KBM-7 (cell line): ENCODE measurements at places on chromosomes 3 and 15.
A peak's percentile ranks its signal among the peaks of the same experiment; 100 is the strongest.

DNA sequence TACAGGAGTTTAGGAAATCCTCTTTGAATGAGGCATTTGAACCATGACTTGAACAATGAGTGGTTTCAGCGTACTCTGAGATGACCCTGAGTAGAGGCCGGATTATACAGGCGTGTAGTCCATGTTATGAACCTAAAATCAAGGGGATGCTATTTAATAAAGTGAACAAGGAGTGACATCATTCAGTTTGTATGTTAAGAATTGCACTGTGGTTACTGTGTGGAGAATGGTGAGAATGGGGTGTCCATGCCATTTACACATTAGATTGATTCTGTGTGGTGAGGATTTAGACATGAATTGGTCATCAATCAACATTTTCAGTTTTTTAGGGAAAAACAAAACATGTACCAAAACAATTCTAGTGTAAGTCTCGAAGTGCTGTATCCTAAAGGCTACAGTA lies 65.8 kb downstream of the TPRG1 start:
- DNase-seq: no peak

GRCh38 chr3:111143-112069 lies 85.2 kb upstream of the CHL1 start:
- DNase-seq: peak; percentile 23

DNA sequence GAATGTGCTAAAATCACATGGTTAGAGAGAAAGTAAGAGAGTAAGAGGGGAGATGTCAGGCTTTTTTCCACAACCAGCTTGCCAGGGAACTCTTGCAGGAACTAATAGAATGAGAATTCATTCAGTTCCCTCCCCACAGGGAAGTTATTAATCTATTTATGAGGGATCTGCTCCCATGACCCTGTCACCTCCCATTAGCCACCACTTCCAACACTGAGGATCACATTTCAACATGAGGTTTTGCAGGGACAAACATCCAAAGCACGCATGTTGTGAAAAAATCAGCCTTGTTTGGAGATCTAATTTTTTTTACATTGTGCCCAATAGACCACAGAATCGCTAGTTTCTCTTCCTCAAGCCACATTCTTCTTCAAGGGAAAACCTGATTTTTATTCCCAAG lies 904.0 kb downstream of the TBL1XR1 start:
- DNase-seq: no peak

DNA sequence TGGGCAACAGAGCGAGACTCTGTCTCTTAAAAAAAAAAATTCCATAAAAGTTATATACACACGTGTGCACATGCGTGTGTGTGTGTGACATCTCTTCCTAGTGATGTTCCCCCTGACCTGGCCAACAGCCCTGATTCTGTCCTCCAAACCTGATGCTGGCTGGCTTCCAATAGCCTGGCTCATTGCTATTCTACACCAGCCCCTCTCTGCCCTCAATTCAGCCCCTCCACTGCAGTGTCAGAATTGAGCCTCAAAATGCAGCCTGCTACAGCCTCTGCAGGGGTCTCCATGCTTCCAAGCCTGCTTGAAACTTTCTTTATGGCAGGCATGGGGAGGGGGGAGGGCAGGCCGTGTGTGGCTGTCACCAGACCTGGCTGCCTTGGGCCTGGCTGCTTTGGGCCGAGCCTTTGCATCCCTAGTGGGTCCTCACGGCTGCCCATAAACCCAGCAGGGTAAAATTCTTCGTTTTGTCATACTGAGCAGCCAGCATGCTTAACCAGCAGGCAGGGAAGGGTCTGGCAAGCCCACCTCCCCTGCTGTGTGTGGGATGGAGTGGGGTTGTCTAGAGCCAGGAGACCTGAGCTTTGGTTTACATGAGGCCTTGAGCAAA lies 22.7 kb upstream of the DOCK3 start:
- DNase-seq: peak; percentile 12

GRCh38 chr15:58109419-58109818 lies 28.8 kb upstream of the AQP9 start:
- no peak for DNase-seq

DNA sequence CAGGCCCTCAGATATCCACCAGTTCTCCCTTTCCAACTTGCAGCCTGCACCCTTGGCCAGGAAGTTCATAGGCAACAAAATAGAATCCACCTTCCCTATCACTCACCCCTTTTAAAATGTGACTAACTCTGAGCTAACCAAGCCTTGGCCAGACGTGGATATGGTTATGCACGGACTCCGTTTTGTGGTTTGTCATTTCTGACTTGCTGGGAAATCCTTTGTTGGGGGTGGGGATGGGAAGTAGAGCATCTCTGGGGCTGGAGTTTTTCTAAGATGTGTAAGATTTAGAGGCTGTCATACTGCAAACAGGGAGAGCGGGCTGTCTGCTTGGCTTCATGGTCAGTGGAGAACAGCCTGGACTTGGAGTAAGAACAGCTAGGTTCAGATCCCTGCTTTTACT lies 62.6 kb downstream of the SMAD3 start:
- DNase-seq: no peak

DNA sequence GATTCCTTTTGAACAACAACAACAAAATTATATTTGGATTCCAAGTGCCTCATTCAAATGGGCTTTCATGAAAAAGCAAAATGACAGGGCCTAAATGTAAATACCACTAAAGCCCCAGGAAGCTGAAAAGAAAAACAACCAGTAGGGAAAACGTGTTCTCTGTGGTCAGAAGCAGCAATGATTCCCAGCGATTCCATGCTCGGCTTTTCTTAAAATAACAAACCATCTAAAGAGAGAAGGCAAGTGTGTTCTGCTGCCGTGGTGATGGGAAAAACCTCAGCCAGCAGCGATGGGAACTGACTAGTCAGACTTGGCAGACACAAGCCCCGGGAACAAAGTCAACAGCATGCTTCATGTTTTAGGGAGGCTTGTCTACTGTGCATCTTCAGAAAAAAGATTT lies 153.6 kb downstream of the TNIK start:
- no peak for DNase-seq

- no peak for DNase-seq
Observed at GRCh38 chr3:63912768-63913588, 795 bp upstream of the SCAANT1 start.

DNA sequence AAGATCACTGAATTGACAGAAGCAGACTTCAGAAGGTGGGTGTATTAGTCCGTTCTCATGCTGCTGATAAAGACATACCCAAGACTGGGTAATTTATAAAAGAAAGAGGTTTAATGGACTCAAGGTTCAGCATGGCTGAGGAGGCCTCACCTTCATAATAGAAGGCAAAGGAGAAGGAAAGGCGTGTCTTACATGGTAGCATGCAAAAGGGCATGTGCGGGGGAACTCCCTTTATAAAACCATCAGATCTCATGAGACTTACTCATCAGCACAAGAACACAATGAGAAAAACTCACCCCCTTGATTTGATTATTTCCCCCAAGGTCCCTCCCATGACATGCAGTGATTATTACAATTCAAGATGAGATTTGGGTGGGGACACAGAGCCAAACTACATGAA lies 416.3 kb upstream of the EPHA3 start:
- no peak for DNase-seq

- peak; percentile 95 for DNase-seq
Observed at GRCh38 chr15:31434588-31435260, 108.1 kb downstream of the KLF13 start.

- DNase-seq: peak; percentile 43
Observed at GRCh38 chr3:128491691-128491940, 1.4 kb downstream of the GATA2 start.

DNA sequence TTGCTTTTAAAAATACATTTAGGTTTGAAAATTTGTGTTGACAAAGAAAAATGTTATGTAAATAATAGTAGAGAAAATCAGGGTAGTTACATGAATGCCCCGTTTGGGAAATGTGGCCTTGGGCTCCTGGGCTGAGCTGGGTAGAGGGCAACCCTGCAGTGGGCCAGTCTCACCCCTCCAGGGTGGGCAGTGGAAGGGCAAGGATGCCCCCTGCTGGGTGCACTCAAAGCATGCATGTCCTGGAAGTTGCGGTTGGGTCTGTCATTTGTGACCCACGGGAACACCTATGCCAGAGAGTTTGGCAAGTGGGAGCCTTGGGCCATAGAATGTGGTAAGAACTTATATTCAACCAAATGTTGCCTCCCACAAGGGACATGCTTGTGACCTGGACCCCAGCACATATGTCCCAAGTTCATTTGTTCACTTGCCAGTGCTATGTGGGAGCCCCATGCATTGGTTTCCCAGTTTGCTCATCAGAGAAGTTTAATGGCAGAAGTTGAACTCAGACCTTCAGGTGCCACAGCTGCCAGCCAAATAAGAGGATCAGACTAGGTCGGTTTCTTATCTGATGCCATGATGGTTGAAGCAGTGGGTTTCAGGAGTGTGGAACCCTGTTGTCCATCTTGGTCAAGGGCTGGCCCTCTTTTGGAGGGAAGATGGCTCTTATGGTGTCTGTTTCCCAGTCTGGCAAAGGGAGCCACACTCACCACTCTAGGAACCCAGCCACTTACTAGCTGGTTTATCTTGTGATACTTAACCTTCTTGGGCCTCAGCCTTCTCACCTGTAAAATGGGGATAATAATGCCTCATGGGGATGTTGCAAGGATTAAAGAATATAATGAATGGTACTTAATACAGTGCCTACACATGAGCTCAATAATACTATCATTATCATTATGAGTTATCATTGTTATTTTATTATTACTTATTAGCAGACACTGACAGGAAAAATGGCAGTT lies 2.5 kb upstream of the PLCB2 start:
- DNase-seq: peak; percentile 84

DNA sequence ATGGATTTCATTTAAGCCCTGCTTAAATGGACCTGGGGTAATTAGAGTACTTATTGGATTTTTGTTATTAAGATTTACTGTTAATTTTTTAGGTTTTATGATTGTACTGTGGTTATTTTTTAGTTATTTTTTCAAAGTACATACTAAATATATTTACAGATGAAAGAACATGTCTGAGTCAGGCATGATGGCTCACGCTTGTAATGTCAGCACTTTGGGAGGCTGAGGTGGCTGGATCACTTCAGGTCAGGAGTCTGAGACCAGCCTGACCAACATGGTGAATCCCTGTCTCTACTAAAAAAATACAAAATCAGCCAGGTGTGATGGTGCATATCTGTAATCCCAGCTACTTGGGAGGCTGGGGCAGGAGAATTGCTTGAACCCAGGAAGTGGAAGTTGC lies 16.2 kb upstream of the RPL24 start:
- no peak for DNase-seq

DNA sequence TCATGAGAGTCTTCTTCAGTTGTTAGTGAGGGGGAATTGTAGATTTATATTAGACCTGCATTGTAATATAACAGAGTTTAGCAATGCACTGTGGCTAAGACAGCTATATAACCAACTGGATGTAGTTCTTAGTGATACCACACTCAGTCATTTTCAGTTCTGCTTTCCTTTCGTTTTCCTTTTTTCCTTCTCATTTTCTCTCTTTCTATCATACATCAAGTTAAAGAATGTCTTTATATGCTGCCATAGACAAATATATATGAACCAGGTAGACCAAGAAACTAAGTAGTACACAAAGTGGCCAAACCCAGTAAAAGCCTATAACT lies 43.7 kb upstream of the CD47 start:
- no peak for DNase-seq

DNA sequence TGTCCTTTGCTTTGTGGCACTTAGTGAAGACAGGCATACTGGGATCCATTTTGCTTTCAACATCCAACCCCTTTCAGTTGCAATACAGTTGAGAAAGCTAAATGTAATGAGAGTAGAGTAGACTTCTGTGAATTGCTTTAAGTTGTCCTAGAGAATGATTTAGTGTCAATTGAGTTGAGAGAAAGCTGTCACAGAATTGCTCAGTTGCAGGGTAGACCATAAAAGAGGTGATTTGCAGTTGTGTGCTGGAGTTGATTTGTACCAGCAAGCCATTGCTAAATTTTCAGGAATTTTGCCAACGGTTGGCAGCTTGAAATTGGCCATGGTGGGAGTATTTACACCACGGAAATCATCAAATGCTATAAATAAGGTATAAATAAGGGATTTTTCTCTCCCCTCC lies 2.2 kb downstream of the ABHD5 start:
- no peak for DNase-seq

DNA sequence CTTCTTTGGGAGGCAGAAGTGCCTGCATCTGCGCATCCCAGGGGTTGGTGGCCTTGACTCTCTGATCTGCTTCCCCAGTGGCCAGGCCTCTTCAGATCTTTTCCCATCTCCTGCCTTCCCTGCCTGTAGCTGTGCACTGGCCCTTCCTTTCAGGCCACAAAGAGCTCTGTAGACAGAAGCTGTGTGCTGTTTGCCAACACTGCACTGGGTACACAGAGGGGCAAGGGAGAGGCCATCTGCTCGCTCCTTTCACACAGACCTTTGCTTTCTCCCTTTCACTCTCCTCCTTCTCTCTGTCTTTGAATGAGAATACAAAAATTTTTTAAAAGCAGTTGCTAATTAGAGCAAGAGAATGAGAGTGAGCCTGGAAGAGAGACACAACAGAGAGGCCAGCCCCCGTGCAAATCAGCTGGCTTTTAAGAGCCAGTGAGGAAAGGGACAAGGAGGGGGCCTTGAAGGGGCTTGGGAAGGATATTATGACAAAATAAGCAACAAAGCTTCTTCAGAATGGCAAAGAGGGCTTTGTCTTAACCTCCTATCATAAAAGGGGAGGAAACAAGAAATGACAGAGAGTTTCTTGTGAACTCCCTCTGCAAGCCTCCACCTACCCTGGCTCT lies 170.9 kb downstream of the EPHB1 start:
- DNase-seq: no peak

DNA sequence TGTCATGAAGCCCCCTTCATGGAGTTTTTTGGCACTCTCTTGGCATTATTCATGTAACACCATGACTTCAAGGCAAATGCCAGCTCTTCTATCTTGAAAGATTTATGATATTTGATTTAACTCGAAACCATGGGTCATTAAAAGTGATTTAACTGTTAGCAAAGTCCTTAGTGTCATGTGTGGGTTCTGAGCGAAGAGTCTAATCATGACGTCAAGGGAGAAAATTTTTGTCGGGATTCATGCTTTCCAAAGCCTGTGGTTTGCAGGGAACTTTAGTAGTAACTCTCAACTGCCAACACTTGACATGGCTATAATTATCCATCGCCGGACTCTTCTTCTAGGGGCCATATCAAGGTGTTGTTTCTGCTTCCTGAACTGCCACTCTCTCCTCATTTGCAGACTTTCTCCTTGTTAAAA lies 11.5 kb downstream of the GXYLT2 start:
- no peak for DNase-seq

- DNase-seq: no peak
Observed at GRCh38 chr3:137770835-137771399, 6.8 kb downstream of the SOX14 start.
